Lower leg skin (tissue), 4 donors: ENCODE measurements at places on chromosomes 16 and 17.

- DNase-seq, result peak; percentile 43
Observed at GRCh38 chr16:10738231-10739077, 5.2 kb upstream of the NUBP1 start.

- no peak for DNase-seq
Observed at GRCh38 chr17:11645426-11645825, 47.2 kb downstream of the DNAH9 start.

- no peak for DNase-seq
Observed at GRCh38 chr17:1785930-1786329, 24.1 kb downstream of the SERPINF1 start.

- DNase-seq, result peak; percentile 25
Observed at GRCh38 chr16:71895679-71896365, 491 bp downstream of the IST1 start.

- DNase-seq, result no peak
Observed at GRCh38 chr17:39894681-39895376, 23.6 kb downstream of the GSDMB start.

DNA sequence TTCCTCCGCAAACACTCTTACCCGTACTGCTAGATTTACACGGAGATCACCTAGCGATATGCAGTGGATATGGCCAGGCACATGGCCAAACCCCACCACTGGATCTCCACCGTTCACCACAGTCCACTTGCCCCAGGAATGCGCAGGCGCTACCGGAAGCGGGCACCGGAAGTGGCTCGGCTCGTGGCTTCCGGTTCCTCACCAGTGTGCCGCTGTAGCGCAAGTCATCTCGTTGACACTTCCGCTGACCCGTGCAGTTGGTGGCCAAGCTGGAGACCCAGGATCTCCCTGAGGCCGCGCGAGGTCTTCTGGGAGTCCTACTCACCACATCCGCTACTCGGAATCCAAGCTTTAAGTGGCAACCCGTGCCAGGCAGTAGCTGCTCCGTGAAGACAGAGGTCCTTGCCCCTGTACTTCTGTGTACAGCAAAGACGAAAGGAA, 11.5 kb downstream of the ZNF597 start:
- peak; percentile 85 for DNase-seq

- DNase-seq, result peak; percentile 57
Observed at GRCh38 chr17:12318571-12319266, 298.0 kb downstream of the MAP2K4 start.

DNA sequence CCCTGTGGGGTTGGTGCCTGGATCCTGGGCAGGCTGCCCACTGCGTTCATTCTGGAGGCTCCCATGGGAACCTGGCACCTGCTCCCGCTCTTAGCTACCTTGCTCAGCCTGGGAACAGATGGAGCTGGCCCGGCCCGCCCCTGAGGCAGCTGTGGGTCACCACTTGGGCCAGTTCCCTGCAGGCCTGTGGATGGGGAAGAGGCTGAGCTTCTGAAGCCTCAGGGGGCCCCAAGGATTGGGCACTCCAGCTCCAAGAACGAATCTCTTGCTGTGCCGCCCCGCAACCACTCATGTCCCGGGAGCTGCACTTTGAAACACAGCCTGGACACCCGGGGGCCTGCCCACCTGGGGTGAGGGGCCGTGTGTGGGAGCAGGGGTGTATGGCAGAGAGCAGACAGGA, 37.7 kb downstream of the BAHCC1 start:
- DNase-seq, result no peak

- DNase-seq, result no peak
Observed at GRCh38 chr16:85483424-85483823, 129.7 kb upstream of the GSE1 start.

- DNase-seq, result no peak
Observed at GRCh38 chr17:5282642-5283217, 646 bp downstream of the RABEP1 start.

GRCh38 chr17:65065906-65066305, 9.4 kb upstream of the GNA13 start:
- no peak for DNase-seq

DNA sequence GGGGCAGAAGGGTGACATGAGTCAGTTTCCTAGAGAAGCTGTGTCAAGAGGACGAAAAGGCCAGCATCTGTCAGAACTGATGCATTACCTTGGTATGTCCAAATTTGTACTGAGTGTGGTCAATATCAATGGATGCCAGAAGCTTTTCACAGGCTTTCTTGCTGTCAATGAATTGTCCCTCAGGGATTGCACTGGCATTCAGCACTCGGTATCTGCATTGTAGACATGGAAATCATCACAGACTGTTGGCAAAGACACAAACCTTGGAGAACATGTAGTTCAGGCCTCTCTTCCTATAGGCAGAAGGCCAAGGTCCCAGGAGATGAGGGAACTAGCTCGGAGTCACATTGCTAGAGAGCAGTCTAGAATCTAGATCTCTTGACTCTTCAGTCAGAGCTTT, 16.6 kb downstream of the MYH3 start:
- DNase-seq, result no peak

DNA sequence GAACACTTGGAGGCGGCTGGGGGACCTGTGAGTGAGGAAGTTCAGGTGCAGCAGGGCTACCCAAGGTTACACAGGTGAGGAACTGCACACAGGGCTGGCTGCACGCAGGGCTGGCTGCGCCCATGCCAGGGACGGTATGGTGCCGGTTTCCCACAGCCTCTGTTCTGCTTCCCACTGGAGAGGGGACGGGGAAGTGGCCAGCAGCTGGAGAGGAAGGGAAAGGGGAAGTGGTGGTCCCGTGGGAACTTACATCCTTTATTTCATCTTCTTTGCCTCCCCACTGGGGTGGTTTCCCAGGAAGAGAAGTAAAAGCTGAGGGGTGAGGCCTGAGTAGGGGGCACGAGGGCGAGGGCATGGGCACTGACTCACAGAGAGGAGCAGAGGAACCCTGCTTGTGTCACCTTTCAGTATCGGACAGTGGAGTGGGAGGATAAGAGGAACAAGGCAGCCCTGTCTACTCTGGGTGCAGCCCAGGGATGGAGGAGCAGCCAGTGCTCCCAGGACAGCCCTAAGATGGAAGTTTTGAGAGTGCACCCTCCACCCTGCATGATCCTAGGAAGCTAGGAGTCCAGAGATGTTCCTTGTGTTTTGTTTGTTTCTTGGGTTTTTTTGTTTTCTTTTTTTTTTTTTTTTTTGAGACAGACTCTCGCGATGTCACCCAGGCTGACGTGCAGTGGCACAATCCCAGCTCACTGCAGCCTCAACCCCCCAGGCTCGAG, 25.5 kb upstream of the CDH1 start:
- no peak for DNase-seq

DNA sequence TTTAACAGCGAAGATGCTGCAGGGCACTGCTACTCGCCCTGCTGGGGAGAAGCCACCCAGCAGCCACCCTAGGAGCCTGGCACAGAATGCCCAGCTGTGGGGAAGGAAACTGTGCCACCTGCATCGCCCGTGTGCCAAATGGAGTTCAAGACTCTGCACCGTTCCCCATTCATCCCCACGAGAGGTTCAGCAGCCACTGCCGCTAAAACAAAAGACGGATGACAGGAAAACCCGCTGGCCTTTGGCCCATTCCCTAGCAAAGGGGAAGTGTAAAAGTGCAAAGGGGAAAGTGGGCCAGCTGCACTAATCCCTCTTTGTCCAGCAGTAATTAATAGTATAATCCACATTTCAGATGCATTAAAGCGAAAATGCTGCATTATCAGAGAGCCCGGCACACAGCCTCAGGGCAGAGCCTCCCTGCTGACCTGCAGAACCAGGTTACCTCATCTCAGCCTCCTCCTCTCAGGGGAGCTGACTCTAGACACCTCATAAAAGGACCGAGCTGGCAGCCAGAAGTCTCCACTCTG, 37.7 kb downstream of the ZFHX3 start:
- peak; percentile 81 for DNase-seq

DNA sequence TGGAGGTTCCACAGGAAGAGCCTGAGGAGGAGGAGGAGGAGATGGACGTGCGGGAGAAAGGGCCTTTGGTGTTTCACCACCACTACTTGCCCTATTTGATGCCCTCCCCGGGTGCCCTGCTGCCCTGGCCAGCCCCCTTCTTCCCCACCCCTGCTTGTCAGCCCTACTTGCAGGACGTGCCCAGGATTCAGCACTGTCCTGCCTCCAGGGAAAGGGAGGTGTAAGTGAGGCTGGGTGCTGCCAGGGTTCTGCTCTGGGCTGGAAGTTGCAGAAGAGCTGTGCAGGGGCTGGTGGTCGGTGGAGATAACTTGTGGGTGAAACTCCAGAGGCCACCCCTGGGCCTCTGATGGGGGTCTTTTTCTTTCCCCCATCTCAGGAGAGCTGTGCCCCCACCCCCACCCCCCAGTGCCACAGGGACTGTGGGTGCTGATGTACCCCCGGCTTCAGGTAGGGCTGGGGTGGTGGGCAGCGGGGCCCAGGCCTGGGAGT, 3.0 kb downstream of the PRR29 start:
- DNase-seq, result peak; percentile 70

DNA sequence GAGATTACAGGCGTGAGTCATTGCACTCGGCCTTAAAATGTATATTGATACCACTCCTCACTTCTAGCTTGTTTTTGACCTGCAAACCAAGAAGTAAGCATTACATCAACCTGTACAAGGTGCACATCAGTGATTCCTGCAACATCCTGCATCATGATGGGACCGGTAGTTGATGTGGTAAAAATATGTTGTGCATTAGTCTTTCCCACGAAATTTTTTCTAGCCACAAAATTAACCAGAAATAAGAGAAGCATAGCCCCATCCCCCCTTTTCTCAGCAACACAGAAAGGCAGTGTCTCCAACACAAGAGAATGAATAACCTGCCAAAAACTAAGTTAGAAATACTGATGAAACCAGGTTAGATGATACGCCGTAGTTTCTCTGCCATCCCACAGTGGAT, 21.1 kb upstream of the NSMCE1 start:
- peak; percentile 4 for DNase-seq

DNA sequence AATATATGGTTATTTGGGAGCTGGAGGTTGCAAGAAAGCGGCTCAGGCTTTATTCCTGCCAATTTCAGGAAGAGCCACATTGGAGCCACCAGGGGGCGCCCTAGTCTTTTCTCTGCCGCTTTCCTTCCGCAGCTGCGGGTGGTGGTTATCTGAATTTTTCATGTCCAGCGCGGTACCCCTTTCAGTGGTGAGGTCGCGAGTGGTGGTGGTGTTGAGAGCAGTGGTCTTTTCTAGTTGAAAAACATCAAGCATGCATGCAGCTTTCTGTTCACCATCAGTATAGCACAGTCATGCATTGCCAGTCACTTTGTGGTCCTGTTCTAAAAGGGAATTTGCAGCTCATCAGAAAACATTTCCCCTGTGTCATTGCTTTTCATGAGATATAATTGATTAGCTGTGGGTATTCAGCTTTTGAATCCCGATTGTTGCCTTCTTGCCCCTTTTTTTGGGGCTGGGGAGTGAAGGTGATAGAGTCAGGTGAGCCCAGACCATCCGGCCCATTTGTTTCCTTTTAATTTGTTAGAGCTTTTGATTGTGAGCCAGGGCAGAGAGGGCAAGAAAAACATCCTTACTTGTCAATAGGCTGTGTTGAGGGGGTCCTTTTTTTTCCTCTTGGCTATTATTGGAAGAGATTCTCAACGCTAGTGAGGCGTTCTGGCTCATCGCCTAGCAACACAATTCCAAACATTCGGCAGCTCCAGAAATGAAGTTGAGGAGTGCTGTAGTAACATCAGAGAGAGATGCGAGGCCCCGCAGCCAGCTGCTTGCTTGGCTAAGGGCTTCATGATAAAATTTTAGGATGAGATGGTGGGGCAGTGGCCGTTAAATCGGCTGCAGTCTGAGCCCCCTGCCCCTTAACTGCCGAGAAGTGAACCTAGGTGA, 119.0 kb downstream of the SNX29 start:
- peak; percentile 40 for DNase-seq
